ENCODE measurements at places on chromosomes 4 and X.

DNA sequence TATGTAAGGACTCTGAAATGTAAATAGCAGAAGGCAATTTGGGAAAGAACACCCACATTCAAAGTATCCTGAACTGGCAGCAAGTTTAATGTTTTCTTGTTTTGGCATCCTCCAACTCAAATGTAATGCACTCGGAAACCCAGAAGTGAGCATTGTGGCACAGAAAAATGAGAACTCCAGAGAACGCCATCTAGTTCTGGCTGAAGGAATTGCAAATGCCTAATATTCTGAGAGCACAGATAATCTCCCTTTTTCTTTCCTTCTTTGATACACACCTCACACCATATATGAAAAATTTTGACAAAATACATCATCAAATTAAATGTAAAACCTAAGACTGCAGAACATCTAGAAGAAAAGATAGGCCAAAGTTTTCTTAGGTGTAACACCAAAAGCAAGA, 52.1 kb downstream of the PWWP3B start:
- DNase-seq = no peak

DNA sequence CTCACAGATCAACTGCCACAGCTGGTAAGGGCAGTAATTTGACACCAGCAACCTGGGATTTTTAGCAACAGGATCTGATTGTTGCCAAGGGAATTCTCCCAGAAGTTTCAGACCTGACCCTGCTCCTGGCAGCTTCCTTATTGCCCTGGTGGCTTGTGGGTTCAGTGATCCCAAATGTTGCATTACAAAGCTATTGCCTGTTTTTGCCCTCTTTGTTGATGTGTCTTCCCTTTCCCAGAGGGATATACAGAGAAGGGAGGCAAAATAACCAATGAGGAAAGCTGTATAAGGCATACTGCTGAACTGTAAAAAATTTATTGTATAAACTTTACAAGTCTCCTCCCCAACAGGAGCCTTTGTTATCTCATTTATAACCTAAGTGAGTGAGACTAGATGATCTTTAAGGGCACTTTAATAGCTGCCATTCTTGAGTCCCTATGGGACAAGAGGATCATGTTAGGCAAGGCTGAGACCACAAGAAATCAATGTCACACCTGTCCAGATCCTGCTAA, 22.2 kb downstream of the VSIG4 start:
- no peak for DNase-seq

GRCh38 chr4:53644607-53645006, 53.3 kb upstream of the LNX1 start:
- no peak for DNase-seq

- no peak for DNase-seq
Measured at GRCh38 chr4:26912810-26913209, 52.2 kb downstream of the STIM2 start.

GRCh38 chr4:91961504-91961903, 342.3 kb upstream of the GRID2 start:
- peak; percentile 9 for DNase-seq

- peak; percentile 83 for DNase-seq
Measured at GRCh38 chrX:78979789-78980464, 34.7 kb downstream of the P2RY10 start.

GRCh38 chr4:100450449-100450848, 67.4 kb downstream of the EMCN start:
- peak; percentile 8 for DNase-seq

Data from fibroblast of skin of back (primary cell).